ENCODE measurements at places on chromosomes 11 and 22.
A peak's percentile ranks its signal among the peaks of the same experiment; 100 is the strongest.

DNA sequence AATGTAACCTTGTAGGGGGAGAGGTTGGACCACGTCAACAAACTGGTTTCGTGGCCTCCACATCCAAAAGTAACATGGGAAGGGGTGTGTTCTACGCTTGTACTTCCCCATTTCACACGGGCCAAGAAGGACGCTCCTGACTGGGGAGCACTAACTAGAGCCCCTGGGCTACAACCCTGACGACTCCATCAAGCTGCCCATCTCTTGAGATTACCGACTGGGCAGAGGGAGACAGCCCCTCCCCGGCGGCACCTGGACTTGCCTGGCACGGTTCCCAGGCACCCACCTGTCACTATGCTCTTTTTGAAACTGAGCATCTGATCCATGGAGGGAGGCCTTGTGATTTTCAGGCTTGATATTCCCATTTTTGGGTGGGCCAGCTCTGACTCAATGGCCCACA, 68.5 kb downstream of the SHANK2 start:
- DNase-seq, result no peak

DNA sequence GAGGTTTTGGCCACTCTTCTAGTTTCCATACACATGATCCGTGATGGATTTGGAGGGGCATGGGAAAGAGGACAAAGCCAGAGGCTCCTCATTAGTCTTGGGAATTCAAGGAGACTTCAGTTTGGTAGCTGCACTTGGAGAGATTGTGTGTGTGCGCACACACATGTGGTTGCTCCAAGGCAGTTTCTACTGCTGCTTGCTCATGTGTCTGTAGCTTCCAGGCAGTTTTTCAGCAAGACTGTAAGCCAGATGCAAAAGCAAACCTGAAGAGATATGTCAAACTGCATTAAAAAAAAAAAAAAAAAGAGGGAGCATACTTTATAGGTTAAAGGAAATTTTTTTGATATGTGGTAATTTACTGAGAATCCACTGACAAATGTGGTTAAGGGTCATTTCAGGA, 95.7 kb downstream of the OSBP2 start:
- no peak for DNase-seq

GRCh38 chr11:120183701-120184141, 27.1 kb upstream of the OAF start:
- DNase-seq, result no peak

GRCh38 chr22:42500836-42501179, 18.8 kb downstream of the RRP7A start:
- no peak for DNase-seq

GRCh38 chr11:2869561-2870427, 15.8 kb downstream of the CDKN1C start:
- no peak for DNase-seq

GRCh38 chr11:60966890-60967289, 4.6 kb upstream of the CD6 start:
- DNase-seq, result no peak

GRCh38 chr11:88012456-88012855, 162.8 kb downstream of the RAB38 start:
- DNase-seq, result no peak

DNA sequence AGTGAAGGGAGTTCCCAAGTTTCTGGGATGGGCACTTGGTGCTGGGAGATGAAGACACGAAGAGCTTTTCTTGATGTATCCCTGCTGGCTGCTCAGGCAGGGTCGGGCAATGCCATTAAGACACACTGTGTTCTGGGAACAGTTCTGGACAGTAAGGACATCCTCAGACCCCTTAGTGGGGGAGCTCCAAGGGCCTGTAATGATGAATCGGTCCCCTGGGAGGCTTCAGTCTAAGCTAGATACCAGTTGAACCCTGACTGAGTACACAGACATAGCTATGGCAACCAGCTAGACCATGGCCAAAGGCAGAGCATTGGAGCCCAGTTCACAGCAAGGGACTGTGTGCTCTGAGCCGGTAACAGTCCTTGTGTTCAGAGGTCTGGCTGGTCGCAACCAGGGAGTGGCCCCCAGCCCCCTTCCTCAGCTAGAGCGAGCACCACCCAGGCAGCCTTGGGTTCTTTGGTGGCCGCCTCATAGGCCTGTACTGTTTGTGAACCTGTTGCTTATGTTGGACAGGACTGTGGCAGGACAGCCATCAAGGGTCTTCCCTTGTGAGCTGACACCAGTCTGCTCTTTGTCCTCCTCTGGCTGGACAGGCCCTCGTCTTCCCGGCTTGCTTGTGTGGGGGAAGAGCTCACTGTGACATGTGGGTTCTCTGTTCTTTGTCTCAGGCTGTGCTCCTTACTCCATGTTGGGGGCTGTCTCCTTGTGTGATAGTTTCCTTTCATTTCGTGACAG, 25.0 kb downstream of the MED15 start:
- DNase-seq, result no peak

- DNase-seq, result peak; percentile 27
Observed at GRCh38 chr11:29628609-29629008, 388.2 kb downstream of the KCNA4 start.

DNA sequence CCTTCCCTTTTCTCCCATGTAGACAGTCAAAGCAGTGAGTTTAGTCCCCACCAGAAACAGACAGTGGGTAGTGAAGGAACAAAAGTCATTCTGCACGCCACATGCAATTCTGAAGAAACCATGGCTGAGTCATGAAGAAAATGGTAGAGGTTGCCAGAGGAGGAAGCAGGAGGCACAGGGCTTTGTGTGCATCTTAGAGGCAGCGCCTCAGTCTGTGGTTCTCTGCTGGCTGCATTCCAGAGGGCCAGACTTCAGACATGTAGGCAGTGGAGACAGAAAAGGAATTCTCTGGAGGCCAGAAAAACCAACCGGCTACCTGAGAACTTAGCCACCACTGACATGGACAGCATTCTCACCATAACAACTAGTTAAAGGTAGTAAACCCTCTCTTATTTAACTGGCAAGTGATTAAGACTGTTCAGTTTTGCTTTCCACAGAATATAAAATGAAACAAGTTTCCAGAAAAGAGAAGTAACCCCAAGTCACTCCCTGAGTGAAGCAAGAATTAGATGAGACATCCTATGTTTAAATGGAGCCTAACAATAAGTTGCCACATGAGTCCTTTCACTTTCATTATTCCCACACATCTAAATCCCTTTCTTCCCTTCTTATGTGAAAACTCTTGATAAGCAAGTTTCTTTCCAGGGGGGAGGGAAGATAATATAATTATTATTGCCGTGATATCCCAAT, 556.1 kb downstream of the SOX6 start:
- no peak for DNase-seq

DNA sequence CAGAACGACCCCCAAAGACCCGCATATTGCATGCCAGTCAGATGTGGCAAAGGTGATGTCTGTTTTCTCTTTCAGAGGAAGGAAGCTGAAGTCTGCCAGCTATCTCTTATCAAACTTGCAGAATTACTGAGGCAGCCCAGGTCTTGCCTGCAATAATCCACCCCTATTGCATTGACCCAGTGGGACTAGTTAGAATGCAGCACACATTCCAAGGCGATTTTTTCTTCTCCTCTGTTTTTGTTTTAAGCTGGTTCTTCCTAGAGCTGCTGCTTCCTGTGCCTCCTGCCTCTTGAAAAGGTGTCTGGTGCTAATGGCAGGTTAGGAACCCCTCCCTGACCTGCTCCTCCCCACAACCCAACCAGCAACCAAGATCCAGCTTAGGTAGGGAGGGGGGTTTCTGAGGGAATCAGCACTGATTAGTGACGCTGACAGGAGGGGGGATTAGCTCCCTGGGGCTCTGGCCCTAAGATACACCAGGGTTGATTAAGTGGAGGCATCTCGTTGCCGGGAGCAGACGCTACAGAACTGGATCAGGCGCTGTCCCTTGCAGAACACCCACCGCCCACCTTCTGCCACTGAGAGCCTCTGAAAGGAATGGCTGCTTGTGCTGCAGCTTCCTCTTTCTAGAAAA, 2.8 kb downstream of the NTM start:
- no peak for DNase-seq

GRCh38 chr11:132298357-132298756, 927.9 kb downstream of the NTM start:
- no peak for DNase-seq

DNA sequence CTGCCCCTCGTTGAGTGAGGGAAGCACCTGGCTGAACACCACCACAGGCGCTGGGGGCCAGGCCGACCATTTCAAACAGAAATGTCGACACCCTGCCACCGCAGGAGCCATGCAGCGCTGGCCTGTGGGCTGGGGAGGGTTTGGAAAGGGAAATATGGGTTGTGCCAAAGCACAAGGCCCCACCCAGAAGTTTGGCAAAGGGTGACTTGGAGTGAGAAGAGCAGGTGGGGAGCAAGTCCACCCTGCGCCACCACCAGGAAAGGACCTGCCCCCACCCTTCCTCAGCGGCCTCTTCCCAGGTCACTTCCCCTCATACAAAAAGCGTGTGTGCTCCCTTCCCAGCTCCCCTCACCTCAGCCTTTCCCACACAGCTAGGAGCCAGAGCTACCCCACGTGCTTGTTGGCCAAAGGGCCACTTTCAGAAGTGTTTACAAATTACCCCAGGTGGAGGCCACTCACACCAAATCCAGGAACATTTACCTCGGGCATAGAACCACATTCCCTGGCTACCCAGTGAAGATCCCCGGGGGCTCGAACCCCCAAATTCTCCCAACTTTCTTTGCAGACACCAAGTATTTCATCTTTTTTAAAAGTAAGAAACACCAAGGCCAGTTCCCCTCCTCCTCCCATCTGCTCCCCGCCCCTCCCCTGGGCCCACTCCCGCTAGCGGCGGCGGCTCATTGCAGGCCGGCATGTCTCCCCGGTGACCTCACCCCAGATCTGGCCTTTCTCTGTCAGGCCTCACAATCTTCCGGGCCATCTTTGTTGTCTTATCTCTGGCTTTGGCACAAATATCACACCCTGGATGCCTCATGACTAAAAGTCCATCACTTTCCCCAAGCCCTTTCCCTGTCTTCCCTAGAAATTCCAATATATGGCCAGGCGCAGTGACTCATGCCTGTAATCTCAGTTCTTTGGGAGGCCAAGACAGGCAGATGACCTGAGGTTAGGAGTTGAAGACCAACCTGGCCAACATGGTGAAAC, 20.5 kb upstream of the SCGB1A1 start:
- DNase-seq, result no peak

GRCh38 chr22:44574640-44575380, 76.8 kb upstream of the RTL6 start:
- DNase-seq, result peak; percentile 60

- no peak for DNase-seq
Observed at GRCh38 chr11:73178681-73179080, 36.6 kb upstream of the FCHSD2 start.

- no peak for DNase-seq
Observed at GRCh38 chr11:84089072-84090057, 803.2 kb upstream of the CCDC90B start.

DNA sequence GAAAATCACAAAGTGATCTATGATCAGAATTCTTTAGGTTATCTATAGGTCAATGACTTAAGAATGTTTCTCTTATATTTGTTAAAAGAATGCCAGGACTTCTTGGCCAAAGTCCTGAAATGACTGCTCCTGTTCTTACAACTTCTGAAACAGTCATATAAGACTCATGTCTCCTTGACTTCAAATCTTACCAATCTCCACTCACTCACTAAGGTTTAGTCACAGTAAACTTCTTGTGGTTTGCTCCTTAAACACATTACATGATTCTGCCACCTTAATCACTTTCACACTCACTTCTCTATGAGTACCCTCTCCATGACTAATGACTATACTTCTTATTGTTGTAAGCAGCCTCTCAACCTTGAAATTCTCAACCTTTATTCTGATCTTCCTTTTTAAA, 648.7 kb upstream of the CCDC179 start:
- no peak for DNase-seq

DNA sequence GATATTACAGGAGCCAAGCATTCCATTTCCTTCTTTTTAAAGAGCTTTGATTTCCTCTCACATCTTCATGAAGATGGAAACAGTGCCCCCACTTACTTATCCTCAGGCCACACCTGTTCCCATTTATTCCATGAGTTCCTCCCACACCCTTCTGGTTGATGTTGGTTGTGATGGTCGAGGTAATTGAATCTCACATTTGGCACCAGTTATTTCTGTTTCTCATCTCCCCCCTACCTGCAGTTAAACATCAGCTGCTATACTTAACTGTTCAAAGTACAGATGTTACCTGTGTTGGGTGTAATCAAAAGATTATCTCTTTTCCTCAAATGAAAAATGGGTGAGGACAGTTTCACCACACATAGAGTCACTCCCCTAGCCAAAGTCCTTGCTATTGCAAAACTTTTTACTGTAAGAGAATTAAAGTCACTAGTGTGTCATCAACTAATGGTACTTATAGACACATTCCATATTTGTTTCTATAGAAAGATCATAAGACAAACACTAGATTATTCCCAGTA, 1.9 kb downstream of the TMEM45B start:
- no peak for DNase-seq

GRCh38 chr11:70871881-70872280, 380.5 kb downstream of the SHANK2 start:
- no peak for DNase-seq

DNA sequence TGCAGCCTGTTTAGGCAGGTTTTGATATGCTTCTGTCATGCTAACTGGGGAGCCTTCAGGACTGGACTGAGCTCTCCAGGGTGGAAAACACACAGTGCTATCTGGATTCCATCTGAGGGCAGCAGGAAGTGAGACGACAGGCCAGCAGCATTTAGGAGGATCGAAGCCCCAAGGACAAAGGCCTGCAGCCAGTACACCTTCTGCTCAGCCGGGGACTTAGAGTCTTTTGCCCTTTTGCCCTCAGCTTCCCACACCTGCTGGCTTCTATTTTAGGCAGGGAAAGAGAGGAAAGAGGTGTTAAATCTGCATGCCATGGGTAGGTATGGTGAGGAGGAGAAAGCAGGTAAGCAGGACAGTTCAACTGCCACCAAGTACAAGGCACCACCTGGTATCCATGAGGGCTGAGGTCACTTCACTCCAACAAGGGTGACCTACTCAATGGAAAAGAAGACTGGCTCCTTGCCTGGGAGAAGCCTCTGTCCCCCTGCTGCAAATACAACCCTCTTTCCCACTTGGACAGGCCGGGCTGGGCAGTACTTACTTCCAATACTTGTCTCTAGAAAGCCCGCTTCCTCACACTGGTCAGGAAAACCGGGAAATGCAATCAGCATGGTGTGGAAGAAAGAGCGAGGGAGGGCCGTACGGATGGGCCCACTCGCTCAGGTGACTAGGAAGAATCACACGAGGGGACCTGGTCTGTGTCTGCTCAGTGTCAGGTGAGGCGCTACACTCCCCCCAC, 12.3 kb downstream of the LARGE2 start:
- DNase-seq, result no peak

DNA sequence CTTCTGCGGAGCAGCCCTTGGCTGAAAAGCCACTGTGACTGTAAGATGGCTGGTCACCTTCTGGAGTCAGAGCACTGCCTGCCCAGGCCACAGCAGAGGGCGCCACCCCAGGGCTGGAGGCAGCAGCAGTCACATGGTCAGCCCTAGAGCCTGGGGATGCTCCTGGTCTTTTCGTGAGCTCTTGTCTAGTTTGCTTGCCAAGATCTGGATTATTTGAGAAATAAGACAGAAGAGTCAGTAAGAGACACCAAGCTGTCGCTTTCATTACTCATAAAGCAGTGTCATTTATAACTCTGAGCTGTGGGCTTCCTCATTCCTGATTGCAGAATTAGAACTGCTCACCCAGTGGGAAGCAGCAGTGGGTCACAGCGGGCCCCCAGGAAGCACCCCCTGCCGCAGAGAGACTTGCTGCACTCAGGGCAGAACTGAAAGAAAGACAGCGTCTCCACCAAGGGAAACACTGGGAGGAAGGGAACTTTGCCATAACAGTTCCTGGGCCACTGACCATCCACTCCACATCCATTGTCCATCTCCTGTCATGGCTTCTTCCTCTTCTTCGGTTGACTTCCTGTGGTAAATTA, 56.7 kb downstream of the PPP6R2 start:
- no peak for DNase-seq

- DNase-seq, result peak; percentile 61
Observed at GRCh38 chr11:22337596-22338485, at the start of gene SLC17A6. Gene SLC17A6 (plus strand): TSS chr11:22338381. CDS start chr11:22338534, 153 bp downstream.

- DNase-seq, result no peak
Observed at GRCh38 chr22:27913162-27913741, 5.8 kb downstream of the PITPNB start.
